Cardiac fibroblast (primary cell): ENCODE measurements at places on chromosomes 6 and 20.

- DNase-seq = no peak
Observed at GRCh38 chr6:131387562-131388447, 185.2 kb upstream of the ARG1 start.

DNA sequence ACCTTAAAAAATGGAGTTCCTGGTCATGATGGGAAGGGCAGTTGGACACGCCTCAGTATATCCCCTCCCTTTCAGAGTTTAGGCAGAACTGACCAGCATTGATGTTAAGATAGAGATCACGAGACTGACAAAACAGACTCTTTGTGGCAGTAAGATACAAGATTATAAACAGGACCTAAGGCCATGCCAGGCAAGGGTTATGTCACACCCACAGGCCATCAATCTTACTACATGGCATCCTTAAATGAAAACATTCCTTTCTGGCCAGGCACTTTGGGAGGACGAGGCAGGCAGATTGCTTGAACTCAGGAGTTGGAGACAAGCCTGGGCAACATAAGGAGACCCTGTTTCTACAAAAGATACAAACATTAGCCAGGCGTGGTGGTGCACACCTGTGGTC lies 129.3 kb upstream of the MLN start:
- no peak for DNase-seq

- DNase-seq = peak; percentile 99
Observed at GRCh38 chr6:85678602-85679444, 36.1 kb upstream of the SYNCRIP start.

DNA sequence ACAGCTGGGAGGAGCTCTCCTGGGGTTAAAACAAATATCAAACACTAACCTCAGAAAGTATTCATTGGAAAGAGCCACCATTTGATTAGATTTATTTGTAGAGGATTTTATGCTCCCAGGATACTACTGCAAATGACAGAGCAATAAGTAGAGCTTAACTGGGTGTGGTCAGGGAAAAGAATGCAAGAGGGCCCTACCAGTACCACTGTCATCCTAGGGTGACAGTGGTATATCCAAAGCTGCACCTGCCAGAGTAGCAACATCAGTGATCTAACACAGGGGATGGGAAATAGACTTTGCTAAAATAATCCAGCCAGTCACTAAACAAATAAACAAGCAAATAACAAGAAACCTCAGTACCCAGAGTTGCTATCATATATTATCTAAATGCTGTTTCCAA lies 29.7 kb downstream of the ERGIC3 start:
- no peak for DNase-seq

DNA sequence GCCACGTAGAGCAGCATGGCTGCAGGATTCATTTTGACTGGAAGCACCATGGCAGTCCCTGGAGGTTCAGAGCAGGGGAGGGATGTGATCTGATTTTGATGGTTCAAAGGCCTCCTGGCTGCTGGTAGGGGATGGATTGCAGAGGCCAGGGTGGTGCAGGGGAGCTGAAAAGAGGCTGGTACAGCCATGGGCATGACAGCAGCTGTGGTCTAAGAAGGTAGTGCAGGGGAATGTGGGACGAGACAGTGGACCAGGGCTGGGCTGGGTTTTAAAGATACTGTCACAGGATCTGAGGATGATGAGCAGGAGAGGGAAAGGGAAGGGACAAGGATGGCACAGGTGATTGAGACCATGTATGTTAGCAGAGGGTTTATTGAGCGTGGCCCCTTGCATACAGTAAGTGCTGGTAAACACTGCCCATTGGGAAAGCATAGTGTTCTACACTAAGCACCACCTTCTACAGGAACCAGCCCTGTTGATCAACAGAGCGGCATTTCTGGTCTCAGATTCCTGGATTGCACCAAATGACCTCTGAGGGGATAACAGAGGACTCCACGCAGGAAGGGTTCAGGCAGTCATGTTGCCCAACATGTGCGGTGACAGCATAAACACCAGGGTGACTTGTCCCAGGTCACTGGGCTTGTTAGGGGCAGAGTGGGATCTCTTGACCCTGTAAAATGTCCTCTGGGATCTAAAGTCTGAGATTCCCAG lies 14.5 kb upstream of the SIRPA start:
- DNase-seq = no peak
